ENCODE measurements at places on chromosomes 13 and 19. TPM values are rescaled to one million over a fixed set of nuclear protein-coding genes. Genes with fewer than 3 reads are reported as not detected.
A peak's percentile ranks its signal among the peaks of the same experiment; 100 is the strongest.

DNA sequence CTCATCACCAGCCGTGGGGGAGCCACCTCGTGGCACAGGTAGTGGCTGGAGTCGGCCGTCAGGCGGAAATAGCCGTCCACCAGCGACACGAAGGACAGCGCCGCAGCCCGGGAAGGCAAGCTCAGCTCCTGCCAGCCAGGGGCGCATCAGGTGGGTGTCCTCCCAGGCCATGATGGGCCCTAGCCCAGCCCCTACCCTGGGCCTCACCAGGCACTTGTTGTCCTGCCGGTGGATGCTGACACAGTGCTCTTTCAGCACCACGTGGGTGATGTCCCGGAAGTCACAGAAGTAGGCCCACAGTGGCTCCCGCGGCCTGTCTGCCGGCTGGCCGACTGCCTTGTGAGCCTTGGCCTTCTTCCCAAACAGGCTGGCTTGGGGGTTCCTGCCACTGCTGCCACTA is 15.7 kb downstream of the TYK2 start:
- no peak overlapping the region for H3K27ac ChIP-seq
- no peak for DNase-seq
- H3K36me3 ChIP-seq = peaks cover 18% of the 10 kb centered on the region

NECTIN2 gene
- 43.4 TPM for total RNA-seq

NAPSA gene
- total RNA-seq = 1.2 TPM

DNA sequence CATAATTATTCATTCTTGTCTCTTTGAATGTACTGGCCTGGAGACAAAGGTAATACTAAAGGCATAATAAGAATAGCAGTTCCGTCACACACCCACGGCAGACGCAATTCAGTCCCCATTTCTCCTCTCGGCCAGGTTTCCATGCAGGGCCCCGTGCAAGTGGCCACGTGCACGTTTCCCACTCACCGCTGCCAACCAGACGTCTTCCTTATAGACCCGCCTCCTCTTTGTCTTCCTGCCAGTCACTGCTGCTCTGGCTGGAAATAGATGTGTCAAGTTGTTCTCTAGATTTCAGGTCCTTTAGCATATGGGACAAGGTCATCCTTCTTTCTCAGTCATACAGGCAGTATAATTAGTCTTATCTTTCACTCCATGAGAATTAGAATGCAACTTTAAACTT is 204.3 kb downstream of the SUCLA2 start:
- no peaks in the 10 kb centered on the region for H3K27me3 ChIP-seq
- H3K27ac ChIP-seq = no peak overlapping the region
- no peaks in the 10 kb centered on the region for H3K36me3 ChIP-seq
- no peak for DNase-seq
- H3K4me1 ChIP-seq = no peaks in the 10 kb centered on the region

DNA sequence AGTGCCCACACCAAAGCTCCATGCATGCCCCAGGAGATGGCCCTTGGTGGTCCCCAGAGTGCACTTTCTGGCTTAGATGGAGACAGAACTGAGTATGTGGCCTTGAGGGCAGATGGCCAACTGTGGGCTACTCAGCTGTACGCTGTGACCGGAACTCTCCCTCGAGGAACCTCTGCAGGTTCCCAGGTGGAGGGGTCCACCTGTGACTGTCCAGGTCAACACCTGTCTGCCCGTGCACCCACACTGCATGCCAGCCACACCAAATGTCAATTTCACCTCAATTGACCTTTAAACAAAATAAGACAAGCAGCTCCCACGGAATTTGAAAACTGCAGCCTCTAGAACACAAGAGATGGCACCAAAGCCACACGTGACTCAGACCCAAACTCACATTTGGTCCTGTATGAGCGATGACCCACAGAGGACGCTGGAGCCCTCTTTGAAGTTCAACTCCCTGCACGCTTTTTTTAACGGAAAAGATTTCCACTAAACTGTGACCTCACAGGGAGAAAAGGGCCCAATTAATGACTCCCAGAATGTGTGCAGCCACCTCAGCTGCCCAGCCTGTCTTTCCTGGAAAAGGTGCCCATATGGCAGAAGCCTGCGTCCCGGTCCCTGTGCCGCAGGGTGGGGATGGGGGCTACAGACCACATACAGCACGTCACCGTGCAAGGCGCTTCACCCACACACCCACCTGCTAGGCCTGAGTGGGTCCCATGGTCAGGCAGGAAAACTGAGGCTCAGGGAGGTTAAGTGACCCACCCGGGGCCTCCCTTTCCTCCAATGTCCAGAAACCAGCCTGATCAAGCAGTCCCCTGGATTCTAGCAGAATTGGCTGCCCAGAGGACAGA is 47.7 kb downstream of the KLF2 start:
- no peaks in the 10 kb centered on the region for H3K27me3 ChIP-seq
- H3K36me3 ChIP-seq = no peaks in the 10 kb centered on the region
- H3K4me1 ChIP-seq = no peaks in the 10 kb centered on the region
- DNase-seq = no peak
- H3K4me3 ChIP-seq = no peak overlapping the region

DNA sequence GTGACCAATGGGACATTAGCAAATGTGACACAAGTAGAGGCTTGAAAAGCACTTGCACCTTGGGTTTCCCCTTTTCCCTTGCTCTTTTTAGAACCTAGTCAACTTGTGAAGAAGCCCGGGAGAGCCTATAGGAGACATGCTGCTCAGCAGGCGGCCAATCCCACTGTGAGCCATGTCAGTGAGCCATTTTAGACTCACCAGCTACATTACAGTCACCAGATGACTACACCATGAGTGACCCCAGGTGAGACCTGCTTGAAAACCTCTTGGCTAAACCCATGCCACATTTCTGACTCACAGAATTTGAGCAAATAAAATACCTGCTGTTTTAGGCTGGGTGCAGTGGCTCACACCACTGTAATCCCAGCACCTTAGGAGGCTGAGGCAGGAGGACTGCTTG is 317.5 kb downstream of the KLF12 start:
- H3K4me1 ChIP-seq = no peaks in the 10 kb centered on the region
- no peak overlapping the region for H3K27ac ChIP-seq
- no peaks in the 10 kb centered on the region for H3K27me3 ChIP-seq
- H3K4me3 ChIP-seq = no peak overlapping the region
- DNase-seq = no peak

GRCh38 chr13:21010621-21011020 is 50.8 kb downstream of the LATS2 start:
- no peak for DNase-seq
- H3K27me3 ChIP-seq = no peaks in the 10 kb centered on the region
- H3K4me1 ChIP-seq = peaks cover 11% of the 10 kb centered on the region
- no peak overlapping the region for H3K27ac ChIP-seq
- no peak overlapping the region for H3K4me3 ChIP-seq

DNA sequence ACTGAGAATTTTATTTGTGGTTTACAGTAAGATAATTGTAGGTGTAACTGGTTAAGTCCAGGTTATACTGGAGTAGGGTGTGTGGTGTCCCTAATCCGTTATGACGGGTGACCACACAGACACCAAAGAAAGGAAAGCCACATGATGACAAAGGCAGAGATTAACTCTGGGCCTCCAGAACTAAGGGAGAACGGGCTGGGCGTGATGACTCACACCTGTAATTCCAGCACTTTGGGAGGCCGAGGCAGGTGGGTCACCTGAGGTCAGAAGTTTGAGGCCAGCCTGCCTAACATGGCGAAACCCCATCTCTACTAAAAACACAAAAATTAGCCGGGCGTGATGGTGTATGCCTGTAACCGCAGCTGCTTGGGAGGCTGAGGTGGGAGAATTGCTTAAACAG is 10.2 kb upstream of the FUT2 start:
- H3K4me3 ChIP-seq = no peak overlapping the region
- no peaks in the 10 kb centered on the region for H3K27me3 ChIP-seq
- no peaks in the 10 kb centered on the region for H3K36me3 ChIP-seq
- DNase-seq = no peak

DNA sequence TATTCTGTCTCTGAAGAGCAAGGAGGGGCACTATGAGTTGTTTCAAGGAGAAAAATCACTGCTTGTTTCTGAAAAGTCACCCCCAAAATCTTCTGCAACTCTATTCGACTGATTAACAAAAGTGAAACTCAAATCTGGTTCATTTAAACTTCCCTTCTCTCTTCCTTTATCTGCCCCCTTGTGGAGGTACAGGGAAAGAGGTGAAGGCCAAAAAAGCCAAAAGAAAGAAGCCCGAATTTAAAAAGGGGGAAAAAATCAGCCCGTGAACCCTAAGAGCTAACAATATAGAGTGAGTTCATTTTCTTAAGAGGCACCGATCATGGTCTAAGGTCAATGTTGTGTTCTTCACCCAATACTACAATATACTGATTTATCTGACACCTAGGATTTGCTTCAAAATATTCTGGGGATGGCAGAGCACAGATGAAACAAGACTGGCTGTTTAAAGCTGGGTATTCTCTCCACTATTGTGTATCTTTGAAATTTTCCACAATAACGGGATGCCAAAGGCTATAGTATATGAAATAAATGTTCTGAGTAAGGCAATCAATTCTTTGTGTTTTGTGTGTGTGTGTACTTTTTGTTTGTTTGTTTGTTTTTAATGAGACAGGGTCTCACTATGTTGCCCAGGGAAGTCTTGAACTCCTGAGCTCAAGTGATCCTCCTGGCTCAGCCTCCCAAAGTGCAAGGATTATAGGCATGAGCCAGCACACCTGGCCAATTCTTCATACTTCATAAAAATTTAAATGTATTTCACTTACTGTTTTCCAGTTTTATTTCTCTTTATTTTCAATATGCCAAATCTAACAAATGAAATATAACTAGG is 55.0 kb upstream of the EEF1AKMT1 start:
- no peak overlapping the region for H3K27ac ChIP-seq
- H3K27me3 ChIP-seq = no peaks in the 10 kb centered on the region
- DNase-seq = no peak
- H3K4me1 ChIP-seq = no peaks in the 10 kb centered on the region
- H3K36me3 ChIP-seq = no peaks in the 10 kb centered on the region
- H3K4me3 ChIP-seq = peak overlapping the region; percentile 19

Data from pancreas (tissue), 10 donors.